ENCODE measurements at places on chromosomes 2 and 18.

- DNase-seq = no peak
Observed at GRCh38 chr2:234680688-234681619, 184.1 kb upstream of the ARL4C start.

- no peak for DNase-seq
Observed at GRCh38 chr18:56475250-56475649, 163.1 kb downstream of the TXNL1 start.

DNA sequence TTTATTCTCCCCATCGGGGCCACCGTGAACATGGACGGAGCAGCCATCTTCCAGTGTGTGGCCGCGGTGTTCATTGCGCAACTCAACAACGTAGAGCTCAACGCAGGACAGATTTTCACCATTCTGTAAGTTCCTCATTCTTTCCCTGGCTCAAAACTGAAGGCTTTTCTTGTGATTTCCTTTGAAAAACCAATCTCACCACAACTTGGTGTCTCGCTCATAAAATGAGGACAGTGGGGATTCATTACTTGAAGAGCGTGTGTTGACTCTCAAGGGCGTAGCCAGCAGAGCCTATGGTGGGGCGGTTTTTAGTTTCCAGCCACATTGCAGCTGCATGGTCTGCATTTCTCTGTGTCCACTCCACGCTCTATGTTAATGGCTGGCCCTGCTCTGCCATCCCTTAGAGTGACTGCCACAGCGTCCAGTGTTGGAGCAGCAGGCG lies 29.0 kb downstream of the SLC1A4 start:
- no peak for DNase-seq

GRCh38 chr18:51426996-51427395 lies 229.5 kb upstream of the MEX3C start:
- DNase-seq = no peak

DNA sequence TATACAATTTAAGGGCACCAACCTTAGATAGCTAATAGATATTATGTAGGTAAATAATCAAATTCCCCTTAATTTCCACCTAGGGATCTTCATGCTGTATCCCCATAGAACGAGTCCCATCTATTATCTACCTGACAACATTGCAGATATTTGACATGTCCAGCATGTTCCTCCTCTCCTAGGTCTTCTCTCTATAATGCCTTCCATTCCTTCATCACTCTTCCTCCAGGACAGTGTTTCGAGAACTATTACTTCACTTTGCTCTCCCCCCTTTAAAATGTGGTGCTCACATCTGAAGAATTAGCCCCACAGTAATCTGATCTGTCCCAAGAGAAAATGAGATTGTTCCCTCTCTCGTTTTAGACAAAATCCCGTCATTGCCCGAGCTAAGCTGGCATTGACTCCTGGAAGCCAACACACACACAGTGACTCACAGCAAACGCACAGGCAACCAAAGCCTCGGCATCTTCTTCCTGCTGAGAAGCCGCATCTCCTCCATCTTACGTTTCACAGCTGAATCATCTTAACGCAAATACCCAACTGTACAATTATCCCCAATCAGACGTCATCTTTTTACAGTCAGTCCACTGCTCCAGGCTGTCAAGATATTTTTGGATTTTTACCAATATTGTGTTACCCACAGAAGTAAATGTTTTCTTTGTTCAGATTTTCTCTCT lies 162.9 kb upstream of the AGAP1 start:
- DNase-seq = no peak

DNA sequence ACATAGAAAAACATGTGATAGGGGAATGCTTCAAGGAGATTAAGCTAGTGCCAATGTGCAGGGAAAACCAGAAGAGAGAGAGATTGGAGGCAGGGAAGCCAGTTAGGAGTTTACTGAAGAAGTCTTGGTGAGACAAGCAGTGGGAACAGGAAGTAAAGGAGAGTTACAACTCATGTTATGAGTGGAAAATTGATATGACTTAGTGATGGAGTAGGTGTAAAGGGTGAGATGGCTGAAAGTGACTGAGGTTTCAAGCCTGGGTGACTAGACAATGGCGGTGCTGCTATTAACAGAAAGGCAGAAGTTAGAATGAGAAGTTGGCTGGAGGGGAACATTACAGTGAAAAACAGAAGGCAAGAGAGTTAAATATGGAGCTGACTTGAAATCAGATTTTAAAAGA lies 16.5 kb downstream of the DOK1 start:
- DNase-seq = no peak

DNA sequence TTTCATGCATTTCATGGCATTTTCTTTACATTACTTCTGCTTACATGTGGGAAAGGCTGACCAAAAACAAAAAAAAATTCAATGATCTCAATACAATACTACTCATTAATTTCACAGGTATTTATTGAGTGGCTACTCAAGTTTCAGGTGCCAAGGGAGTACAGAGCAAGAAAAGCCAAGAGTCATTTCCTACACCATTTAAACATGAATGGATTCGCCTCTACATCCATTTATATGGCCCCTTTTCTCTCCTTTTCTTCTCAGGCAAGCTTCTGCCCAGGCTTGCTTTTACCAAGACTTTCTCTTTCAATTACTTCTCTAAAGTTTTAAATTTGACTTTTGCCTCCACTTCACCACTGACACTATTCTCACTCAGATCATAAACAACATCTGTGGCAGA lies 1603.1 kb upstream of the CELF4 start:
- no peak for DNase-seq

DNA sequence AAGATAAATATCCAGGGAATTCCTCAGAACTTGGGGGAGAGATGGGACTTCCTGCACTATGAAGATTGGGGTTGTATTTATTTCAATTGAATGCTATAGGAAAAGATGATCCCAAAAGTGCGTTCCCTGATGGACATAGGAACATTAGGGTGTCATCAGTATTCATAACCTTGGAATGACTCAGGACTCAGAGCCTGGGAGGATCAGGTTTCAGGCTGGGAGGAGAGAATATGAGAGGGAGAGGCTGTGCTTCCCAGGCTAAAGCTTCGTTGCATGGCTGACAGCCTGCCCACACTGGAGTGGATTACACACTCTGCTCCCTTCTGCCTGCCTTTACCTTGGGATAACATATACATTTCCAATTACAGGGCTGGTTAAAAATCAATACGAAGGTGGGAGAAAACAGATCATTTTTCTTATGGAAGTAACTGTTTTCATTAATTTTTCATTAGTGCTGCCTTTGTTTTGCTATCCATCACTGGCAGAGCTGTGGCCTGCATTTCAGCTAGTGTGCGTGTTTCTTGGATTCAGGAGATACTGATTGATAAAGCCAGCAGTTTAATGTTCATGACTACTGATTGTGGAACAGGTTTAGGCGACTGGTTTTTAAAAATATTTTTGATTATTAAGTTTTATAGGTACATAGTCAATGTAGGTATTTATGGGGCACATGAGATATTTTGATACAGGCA lies 118.7 kb downstream of the KCTD1 start:
- DNase-seq = no peak

- DNase-seq = no peak
Observed at GRCh38 chr18:48949050-48949605, 1.6 kb downstream of the SMAD7 start.

DNA sequence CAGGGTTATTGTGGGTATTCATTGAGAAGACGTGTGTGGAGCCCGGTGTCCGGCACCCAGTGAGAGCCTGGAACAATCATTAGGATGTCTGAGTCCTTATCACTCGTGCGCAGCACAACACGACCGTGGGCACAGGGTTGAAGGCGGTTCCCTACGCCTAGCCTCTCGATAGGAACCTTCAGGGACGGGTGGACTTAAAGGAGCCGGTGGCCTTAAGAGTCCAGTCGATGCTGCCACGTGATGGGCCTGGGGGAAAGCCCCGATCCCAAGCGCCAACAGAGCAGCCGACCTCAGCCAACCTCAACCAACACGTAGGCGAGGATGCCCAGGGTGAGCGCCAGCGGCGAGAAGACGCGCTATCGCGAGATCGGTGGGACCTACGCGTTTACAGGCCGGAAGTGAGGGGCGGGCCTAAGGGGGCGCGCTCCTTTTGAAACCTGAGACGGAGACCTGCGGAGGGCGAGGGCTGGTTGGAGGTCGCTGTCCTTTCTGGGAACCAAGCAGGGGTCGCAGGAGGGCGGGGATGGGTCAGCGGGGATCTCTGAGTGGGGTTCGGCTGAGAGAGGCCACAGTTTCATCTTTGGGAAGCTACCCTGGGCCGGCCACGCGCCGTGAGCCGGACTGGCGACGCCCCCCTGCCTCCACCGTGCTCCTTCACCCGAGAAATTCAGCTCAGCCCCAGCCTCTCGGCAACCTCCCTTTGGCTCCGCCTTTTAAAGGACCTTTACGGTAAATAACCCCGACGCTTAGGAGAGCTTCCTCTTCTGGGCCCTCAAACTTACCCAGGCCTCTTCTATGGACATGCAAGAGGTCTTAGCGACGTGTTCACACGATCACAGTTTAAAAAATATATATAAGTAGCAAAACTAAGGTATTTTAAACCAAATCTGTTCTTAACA lies 28.3 kb downstream of the WNT10A start:
- peak; percentile 89 for DNase-seq
